ENCODE measurements at places on chromosomes 5 and 9.

- DNase-seq, result no peak
Measured at GRCh38 chr9:34517185-34517584, 5.6 kb downstream of the ENHO start.

- no peak for DNase-seq
Measured at GRCh38 chr5:87390075-87390474, 22.7 kb downstream of the CCNH start.

- no peak for DNase-seq
Measured at GRCh38 chr5:116559239-116559638, 15.4 kb downstream of the SEMA6A start.

DNA sequence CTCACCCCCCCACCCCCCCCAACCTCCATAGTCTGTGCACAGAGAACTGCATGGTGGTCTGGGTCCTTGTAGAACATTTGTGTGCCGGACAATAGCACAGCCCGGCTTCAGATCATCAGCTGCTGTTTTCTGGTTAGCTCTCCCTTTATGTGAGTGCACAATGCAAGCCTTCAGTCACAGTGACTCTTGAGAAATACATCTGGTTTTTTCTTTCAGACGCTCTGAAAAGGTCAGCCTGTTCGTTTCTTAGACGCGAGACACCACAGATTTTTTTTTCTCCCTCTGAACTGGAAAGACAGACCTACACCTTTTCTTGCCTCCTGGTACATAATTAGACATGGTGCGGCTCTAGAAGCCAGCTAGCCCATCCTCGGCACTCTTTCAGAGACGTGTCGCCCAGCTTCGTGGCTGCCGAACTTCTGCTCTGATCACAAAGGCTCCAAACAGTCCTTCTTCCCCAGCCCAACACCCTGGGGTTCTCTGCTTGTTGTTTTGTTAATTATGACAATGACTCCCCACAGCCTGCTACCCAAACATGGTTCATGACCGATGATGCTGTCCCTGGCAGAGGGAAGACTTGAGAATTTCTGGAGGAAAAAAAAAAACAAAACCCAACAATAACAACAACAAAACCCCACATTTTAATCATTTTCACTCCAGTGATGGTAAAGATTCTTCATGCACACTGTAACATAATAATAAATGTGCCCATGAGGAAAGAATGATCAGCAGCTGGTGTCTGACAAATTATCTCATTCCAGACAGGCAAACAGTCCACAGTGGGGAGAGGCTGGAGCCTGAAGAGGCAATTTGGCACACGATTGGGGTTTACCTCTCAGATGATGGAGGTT is 241.4 kb upstream of the ZNF462 start:
- DNase-seq, result no peak

GRCh38 chr5:135048286-135048685 is 14.3 kb upstream of the PITX1 start:
- DNase-seq, result no peak

GRCh38 chr5:96370976-96371375 is 62.1 kb downstream of the PCSK1 start:
- no peak for DNase-seq

DNA sequence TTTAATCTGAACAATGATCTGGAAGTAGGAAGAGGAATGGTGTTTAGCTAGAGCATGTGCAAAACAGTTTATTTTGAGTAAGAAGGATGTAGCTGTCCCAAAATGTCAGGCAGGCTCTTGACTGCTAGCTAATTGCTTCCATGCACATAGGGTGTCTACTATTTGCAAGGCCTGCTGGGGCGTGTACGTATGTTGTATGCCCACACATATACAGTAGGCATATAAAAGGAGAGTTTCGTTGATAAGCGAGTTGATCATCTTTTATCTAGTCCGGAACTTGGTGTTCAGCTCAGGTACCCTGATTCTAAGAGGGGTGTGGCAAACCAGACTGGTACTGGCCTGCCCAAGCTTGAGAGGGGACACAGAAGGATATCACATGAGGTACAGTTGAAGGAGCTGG is 177.2 kb downstream of the GOLPH3 start:
- DNase-seq, result no peak
